GF-D8 (cell line): ENCODE measurements at places on chromosomes 16 and 17.

DNA sequence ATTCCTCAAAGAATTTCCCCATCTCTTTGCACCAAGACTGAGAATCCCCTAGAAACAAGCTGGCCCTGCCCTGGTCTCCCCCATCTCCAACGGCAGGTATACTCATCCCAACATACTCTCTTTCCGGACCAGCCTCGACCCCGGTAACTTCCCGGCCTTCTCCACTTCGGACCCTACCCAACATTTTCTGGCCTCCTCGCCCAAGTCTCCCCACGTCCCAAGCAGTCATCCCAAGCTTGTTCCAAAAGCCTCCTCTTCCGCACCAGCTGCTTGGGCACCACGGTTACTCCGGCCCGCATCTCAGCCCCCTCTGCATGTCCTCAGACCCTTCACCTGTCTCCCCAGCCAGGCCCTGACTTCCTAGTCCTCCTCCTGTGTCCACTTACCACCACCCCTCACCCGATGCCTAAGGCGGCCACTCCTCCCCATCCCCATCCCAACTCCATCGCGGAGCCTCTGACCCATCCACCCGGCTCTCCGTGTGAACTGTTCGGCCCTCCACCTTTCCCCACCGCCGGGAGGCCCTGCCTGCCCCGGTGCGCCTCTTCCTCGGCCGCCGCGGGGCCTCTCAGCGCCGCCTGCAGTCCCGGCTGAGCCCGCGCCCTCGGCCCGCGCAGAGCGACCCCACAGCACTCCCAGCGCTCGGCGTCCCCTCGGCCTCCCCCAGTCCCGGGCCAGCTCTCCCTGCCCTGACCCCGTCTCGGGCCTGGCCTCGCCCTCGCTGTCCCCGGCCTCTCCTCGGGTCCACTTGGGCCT, 994 bp downstream of the PITPNA start:
- DNase-seq: no peak

GRCh38 chr17:75807861-75808260, 23.3 kb downstream of the UNK start:
- no peak for DNase-seq

- DNase-seq: no peak
Observed at GRCh38 chr17:74445158-74445557, 13.3 kb downstream of the GPRC5C start.

- DNase-seq: no peak
Observed at GRCh38 chr17:67944035-67944434, 52.2 kb downstream of the C17orf58 start.
